ENCODE measurements at places on chromosomes 6 and 20.

DNA sequence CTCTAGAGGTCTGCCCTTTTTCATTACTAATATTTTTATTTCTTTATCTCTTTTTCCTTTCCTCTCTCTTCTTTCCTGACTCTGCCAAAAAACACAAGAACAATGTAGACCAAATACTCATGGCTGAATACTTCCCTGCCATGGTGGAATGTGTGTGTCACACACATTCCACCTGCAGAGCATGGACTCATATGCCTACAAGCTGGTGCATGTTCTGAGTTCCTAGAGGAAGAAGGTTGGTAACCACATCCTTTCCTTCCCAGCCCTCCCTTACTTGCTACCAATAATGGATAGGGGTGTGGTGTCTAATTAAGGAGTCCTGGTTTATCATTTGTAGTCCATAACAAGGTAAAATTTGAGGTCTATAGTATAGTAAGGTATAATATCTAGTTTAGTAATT, 15.2 kb upstream of the CST9L start:
- DNase-seq: no peak

- no peak for DNase-seq
These were observed 80.7 kb upstream of the CNKSR3 start for GRCh38 chr6:154591234-154591633.

DNA sequence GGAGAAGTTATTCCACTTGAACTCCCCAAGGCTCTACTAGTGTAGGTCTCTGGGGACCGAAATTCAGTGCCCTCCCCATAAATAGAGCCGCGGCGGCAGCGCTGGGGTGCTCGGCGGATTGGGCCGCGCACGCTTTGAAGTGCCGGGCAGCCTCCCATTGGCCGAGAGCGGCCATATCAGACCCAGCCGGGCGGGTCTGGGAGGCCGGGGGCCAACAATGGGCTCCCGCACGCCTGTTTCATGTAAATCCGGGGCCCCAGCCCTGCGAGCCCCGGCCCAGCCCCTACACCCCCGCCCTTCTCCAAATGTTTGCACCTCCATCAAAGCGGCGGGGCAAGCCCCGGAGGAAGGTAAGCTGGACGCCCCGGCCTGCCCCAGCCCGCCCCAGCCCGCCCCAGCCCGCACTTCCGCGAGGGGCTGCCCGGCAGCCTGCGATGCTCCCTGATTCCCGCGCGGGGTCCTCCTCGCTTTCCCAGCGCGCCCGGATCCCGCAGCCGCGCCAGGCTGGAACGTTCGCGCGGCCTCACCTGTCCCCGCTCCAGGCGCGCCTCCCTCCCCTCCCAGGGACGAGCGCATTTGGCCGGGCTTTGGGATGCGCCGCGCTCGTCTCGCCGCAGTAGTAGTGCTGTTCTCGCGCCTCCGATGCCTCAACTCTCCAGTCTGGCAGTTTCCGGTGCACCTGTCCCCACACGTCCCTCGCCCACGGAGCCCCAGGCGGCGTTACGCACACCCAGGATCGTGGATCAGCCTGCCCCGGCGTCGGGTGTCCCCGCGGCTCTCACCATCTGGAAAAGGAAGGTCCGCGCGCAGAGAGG, at the start of gene TBXT:
TSS of gene TBXT (minus strand) at position 51 of the 815 bp plus-strand sequence. CDS start 260 bp downstream, outside the sequence.
- DNase-seq: no peak

DNA sequence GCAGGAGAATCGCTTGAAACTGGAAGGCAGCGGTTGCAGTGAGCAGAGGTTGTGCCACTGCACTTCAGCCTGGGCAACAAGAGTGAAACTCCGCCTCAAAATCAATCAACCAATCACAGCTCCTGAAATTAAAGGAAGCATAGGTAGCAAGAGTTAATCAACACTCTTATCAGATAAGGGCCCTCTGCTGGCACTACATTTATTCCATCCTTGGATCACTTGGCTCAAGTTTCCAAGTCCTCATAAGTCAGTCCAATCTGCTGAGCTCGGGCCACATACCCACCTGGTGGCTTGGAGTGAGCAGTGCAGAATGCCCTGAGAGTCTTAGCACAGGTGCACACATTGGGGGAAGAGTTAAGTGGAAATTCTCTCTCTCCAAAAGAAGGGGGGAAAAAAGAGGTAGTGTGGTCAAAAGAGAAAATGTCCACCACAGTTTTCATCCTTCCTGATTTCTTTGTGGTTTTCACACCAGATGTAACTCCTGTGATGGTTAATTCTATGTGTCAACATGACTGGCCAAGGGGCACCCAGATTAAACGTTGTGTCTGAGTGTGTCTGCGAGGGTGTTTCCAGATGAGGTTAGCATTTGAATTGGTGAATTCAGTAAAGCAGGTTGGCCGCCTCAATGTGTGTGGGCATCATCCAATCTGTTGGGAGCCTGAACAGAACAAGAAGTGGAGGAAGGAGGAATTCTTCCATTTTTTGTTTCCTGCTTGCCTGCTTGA, 14.2 kb upstream of the FAM8A1 start:
- DNase-seq: no peak

DNA sequence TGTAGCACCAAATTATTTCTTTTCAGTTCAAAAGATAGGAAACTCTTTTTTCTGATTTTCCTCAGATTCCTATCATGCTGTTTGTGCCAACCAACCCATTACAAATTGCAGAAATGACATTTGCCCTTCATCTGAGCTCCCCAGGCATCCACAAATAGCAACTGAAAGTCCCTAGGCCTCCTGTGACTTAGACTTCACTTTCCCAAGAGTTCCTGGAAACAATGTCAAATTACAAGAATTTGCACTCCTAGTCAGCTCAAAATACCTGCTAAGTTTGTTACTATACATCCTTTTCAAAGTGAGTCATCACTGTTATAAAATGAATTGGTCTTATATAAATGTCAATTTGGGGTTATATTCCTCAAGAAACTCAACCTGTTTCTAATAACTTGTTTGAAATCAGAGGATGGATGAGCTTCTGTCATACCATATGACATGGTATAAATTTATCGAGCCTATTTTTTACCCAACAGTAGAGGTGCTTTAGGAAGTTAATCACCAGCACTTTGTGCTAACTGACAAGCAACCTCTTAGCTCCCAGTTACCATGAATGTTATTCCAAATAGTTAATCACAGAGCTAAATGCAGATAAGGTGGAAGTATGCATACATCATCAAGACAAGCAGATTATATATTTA, 256.5 kb downstream of the HACE1 start:
- no peak for DNase-seq
